Caco-2 (cell line): ENCODE measurements at places on chromosomes 1 and 21. TPM values are rescaled to one million over a fixed set of nuclear protein-coding genes. Genes with fewer than 3 reads are reported as not detected.

- no peak overlapping the region for H3K27ac ChIP-seq
- H3K4me1 ChIP-seq = peaks cover 45% of the 10 kb centered on the region
- H3K27me3 ChIP-seq = no peaks in the 10 kb centered on the region
- H3K4me3 ChIP-seq = no peak overlapping the region
- H3K36me3 ChIP-seq = no peaks in the 10 kb centered on the region
- no peak for DNase-seq
Measured at GRCh38 chr1:228961511-228961910, 226.2 kb downstream of the RHOU start.

- H3K36me3 ChIP-seq = no peaks in the 10 kb centered on the region
- no peak overlapping the region for H3K4me3 ChIP-seq
- H3K4me1 ChIP-seq = no peaks in the 10 kb centered on the region
- no peak overlapping the region for H3K27ac ChIP-seq
- no peaks in the 10 kb centered on the region for H3K27me3 ChIP-seq
- no peak for DNase-seq
Measured at GRCh38 chr1:40353082-40353481, 20.4 kb upstream of the SMAP2 start.

The SPRR2B gene
- not detected in 2 replicates for total RNA-seq

DNA sequence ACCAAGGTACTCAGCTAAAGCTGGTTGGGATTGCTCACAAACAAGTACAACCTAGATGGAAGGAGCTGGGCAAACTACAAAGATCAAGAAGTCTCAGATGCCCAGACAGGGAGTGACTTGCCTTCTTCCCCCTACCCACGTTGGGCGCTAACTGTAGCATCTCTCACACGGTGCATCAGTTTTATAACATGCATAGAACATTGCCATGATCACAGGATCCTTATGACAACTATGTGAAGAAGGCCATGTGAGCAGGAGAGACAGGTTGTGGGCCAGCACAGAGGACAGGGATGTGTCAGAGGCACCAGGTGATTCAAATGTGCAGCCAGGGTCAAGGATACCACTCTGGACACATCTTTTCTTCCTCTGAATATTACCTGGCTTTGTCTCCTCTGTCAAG, 28.3 kb upstream of the CYP4B1 start:
- no peak for DNase-seq
- H3K27me3 ChIP-seq = no peaks in the 10 kb centered on the region
- no peak overlapping the region for H3K27ac ChIP-seq

GRCh38 chr1:197744979-197745378, 30.3 kb downstream of the DENND1B start:
- H3K36me3 ChIP-seq = no peaks in the 10 kb centered on the region
- DNase-seq = no peak
- H3K27me3 ChIP-seq = no peaks in the 10 kb centered on the region
- H3K4me3 ChIP-seq = no peak overlapping the region
- H3K27ac ChIP-seq = no peak overlapping the region

The LMX1A gene
- total RNA-seq = not detected in 2 replicates

The FMO5 gene
- 1.9 and 2.0 TPM in 2 replicates for total RNA-seq

The ADAM30 gene
- total RNA-seq = not detected in 2 replicates

- H3K27me3 ChIP-seq = no peaks in the 10 kb centered on the region
- no peak for DNase-seq
Measured at GRCh38 chr1:112383759-112384370, 12.1 kb upstream of the CTTNBP2NL start.

- H3K36me3 ChIP-seq = no peaks in the 10 kb centered on the region
- no peaks in the 10 kb centered on the region for H3K27me3 ChIP-seq
- H3K4me1 ChIP-seq = no peaks in the 10 kb centered on the region
- H3K4me3 ChIP-seq = no peak overlapping the region
- no peak overlapping the region for H3K27ac ChIP-seq
- no peak for DNase-seq
Measured at GRCh38 chr1:100390531-100390930, 38.2 kb downstream of the CDC14A start.

DNA sequence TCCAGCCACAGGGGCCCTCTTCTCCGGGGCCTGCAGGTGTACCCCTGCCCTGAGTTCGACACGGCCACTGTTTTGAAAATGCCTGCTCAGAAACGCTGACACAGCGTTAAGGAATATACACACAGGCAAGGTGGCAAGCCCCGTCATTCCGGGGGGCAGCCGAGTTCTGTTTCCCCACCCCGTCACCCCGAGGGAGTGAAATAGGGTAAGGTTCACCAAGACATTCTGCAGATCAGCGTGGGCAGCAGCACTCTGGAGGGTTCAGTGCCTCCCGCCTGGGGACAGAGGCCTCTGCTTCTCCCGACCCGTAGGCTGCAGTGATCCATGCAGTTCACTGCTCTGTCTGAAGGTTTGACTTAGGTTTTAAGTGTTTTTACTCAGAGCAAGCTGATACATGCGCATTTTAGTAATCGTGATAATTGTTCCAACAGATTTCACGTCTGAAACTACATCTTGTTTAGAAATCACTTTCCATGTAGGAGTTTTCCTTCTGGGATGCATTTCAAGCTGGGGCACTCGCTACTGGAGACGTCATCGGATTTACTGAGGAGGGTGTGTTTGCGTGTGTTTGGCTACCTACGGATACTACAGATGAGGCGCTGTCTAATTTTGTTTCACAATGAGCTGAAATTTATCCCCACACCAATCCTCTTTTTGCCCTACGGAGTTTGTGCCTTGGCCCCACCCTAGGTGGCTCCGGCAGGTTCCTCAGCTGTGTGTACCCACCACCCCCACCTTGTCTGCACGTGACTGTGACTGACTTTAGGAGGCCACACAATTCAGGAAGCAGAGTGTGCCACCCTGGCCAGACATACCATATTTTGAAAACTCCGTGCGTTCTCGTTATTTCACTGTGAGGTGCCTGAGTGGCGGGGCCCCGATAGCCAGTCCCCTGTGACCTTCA, 63.5 kb downstream of the AGPAT3 start:
- peaks cover 24% of the 10 kb centered on the region for H3K4me1 ChIP-seq
- no peak overlapping the region for H3K4me3 ChIP-seq
- no peaks in the 10 kb centered on the region for H3K27me3 ChIP-seq
- H3K36me3 ChIP-seq = no peaks in the 10 kb centered on the region; the same call in 1 of the 2 replicates
- DNase-seq = no peak

DNA sequence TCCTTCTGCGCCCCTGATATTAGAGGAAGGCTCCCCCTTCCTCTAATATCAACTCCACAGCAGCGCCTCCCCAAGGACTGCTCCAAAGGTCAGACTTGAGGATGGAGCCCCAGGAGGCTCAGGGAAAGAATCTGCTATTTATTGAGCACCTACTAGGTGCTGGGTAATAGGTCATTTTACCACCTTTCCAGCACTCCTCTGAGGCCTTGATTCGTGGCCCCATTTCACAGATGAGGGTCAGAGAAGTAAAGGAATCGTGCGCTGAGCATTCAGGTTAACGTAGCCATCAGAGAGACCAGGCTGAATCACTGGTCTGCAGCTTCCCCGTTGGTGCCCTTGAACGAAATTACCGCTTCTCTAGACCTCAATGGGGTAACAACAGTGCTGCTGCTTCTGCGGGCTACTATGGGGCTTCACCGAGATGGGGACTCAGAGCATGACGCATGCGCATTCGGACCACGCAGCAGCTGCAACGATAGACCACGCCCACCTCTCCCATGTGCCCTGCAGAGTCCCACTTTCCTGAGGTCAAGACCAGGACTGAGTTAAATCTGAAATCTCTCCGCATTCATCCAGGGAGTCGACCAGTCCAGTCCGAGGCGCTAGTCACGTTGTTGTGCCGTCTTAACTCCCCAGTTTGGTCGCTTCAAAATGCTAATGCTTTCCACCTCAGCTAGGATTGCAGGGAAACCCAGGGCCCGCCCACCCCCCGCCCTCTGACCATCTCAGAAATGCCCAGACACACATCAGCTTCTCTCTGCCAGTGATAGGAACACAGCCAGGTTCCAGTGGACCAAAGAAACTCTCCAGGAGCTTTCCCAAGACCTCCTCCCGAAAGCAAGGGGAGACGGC, 12.9 kb downstream of the CAMK2N1 start:
- no peaks in the 10 kb centered on the region for H3K27me3 ChIP-seq
- H3K27ac ChIP-seq = no peak overlapping the region
- no peak overlapping the region for H3K4me3 ChIP-seq

- no peak for DNase-seq
- H3K4me3 ChIP-seq = no peak overlapping the region
- H3K4me1 ChIP-seq = no peaks in the 10 kb centered on the region
- no peaks in the 10 kb centered on the region for H3K27me3 ChIP-seq
- no peak overlapping the region for H3K27ac ChIP-seq
Measured at GRCh38 chr1:77273891-77274290, 7.9 kb upstream of the AK5 start.

DNA sequence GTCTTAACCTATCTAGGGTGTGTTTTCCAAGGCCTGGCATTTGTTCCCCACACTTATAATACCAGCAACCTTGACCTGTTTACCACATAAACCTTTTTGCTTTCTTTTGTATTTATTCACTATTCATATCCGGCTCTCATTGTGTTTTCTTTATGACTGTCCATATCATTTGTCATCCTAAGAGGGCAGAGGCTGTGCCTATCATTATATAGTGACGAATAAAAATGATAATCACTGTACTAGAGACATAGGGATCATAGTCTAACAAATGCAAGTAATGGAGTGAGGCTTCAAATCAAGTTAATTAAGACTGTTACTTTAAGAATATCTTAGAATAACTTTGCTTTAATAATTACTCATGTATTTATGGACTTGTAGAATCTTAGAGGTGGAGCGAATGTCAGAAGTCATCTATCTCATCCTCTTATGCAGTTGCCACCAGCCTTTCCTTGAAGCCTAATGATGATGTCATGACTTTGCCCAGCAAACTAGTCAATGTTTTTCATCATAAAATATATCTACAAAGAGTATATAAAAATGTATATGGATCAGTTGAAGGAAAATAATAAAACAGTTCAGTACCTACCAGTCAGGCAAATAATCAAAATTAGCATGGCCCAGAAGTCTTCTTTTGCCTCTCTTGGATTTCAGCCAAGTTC, 4.7 kb upstream of the ETV3 start:
- no peak for DNase-seq
- H3K27ac ChIP-seq = no peak overlapping the region
- H3K4me3 ChIP-seq = no peak overlapping the region
- no peaks in the 10 kb centered on the region for H3K27me3 ChIP-seq
- H3K4me1 ChIP-seq = peaks cover 6% of the 10 kb centered on the region

- H3K27ac ChIP-seq = no peak overlapping the region
- H3K27me3 ChIP-seq = no peaks in the 10 kb centered on the region
- no peaks in the 10 kb centered on the region for H3K36me3 ChIP-seq
- no peaks in the 10 kb centered on the region for H3K4me1 ChIP-seq
- no peak overlapping the region for H3K4me3 ChIP-seq
- no peak for DNase-seq
Measured at GRCh38 chr1:193841857-193842256, 655.4 kb upstream of the B3GALT2 start.

GRCh38 chr1:20486457-20487235, 636 bp upstream of the CAMK2N1 start:
- no peaks in the 10 kb centered on the region for H3K27me3 ChIP-seq
- peak; percentile 92 for DNase-seq
- peak overlapping the region; percentile 68 for H3K4me3 ChIP-seq
- H3K4me1 ChIP-seq = peaks cover 12% of the 10 kb centered on the region
- H3K27ac ChIP-seq = peak overlapping the region; percentile 71

The NOTCH2NLA gene
- 19.3 and 23.3 TPM in 2 replicates for total RNA-seq

- no peaks in the 10 kb centered on the region; the same call in 1 of the 2 replicates for H3K27me3 ChIP-seq
- H3K4me3 ChIP-seq = peak within 1 kb of the TSS; percentile 29
- peaks cover 3% of the 10 kb centered on the region; the same call in 1 of the 2 replicates for H3K4me1 ChIP-seq
- DNase-seq = no peak
- no peaks in the 10 kb centered on the region for H3K36me3 ChIP-seq
Measured at GRCh38 chr1:167629681-167630567, at the start of gene RCSD1. RCSD1 (plus strand) TSS chr1:167630232; CDS start chr1:167630424, 192 bp downstream.

GRCh38 chr1:182668521-182669054, 15.8 kb downstream of the RGS8 start:
- H3K27ac ChIP-seq = no peak overlapping the region
- no peaks in the 10 kb centered on the region for H3K27me3 ChIP-seq
- no peak overlapping the region for H3K4me3 ChIP-seq
- no peak for DNase-seq
- no peaks in the 10 kb centered on the region for H3K4me1 ChIP-seq
- H3K36me3 ChIP-seq = no peaks in the 10 kb centered on the region

The DNASE2B gene
- total RNA-seq = not detected in 2 replicates

GRCh38 chr1:232422098-232422497, 207.8 kb downstream of the SIPA1L2 start:
- no peaks in the 10 kb centered on the region for H3K4me1 ChIP-seq
- H3K36me3 ChIP-seq = no peaks in the 10 kb centered on the region
- no peak overlapping the region for H3K27ac ChIP-seq

- no peak overlapping the region for H3K4me3 ChIP-seq
- H3K27me3 ChIP-seq = no peaks in the 10 kb centered on the region
- no peak for DNase-seq
- H3K27ac ChIP-seq = no peak overlapping the region
Measured at GRCh38 chr1:196960854-196961253, 16.5 kb upstream of the CFHR5 start.

GRCh38 chr1:70672442-70672888, 261.4 kb downstream of the CTH start:
- no peak for DNase-seq
- H3K27me3 ChIP-seq = no peaks in the 10 kb centered on the region
- H3K4me1 ChIP-seq = no peaks in the 10 kb centered on the region
- H3K36me3 ChIP-seq = no peaks in the 10 kb centered on the region
- no peak overlapping the region for H3K4me3 ChIP-seq

The SPRR5 gene
- total RNA-seq = not detected in 2 replicates

DNA sequence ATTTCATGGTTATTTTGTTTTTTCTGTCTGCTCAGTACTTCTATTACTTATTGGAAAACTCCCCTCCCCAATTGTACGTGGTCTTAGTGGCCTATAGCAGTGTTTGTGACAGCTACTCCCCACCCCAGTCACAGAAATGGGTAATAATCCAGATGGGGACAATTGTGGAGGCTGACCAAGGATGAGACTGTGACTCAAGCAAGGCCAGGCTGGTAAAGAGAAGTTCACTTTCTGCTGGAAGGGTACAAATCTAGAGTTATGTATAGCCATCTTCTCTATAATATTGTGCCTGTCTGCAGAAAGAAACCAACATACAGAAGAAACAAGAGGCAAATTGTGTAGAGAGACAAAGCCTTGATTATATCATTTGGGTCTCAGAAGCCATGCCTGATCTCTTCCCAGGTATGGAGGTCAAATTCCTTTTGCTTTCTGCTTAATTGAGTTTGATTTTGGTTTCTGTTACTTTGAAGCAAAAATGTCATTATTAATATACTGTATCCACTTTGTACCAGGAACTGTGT, 270.4 kb downstream of the HLX start:
- no peaks in the 10 kb centered on the region for H3K27me3 ChIP-seq
- no peaks in the 10 kb centered on the region for H3K4me1 ChIP-seq

- no peaks in the 10 kb centered on the region for H3K36me3 ChIP-seq
- H3K4me3 ChIP-seq = no peak overlapping the region
- no peaks in the 10 kb centered on the region for H3K27me3 ChIP-seq
- H3K27ac ChIP-seq = no peak overlapping the region
- DNase-seq = no peak
Measured at GRCh38 chr1:222861062-222861461, 46.2 kb downstream of the DISP1 start.

DNA sequence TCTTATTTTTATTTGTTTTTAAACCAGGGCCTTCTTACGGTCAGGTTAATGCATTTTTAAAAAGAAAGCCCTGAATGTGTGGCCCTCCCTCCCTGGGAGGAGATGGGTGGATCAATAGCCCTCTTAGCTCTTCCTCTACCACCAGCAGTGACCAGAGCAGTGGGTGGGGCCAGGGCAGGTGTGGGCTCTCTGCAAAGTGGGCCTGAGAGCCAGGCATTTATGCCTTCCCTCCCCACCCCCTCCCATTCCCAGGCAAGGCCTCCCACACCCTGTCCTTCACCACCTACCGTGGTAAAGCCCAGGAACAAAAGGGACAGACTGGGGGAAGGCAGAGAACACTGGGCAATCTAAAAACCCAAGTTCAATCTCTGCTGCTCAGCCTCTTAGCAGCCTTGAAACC, 63.9 kb downstream of the SSBP3 start:
- no peaks in the 10 kb centered on the region for H3K4me1 ChIP-seq
- no peak overlapping the region for H3K27ac ChIP-seq
- H3K4me3 ChIP-seq = no peak overlapping the region

The FAM151A gene
- 21.4 and 22.3 TPM in 2 replicates for total RNA-seq
